ENCODE measurements at places on chromosomes 7 and 10.
A peak's percentile ranks its signal among the peaks of the same experiment; 100 is the strongest.

DNA sequence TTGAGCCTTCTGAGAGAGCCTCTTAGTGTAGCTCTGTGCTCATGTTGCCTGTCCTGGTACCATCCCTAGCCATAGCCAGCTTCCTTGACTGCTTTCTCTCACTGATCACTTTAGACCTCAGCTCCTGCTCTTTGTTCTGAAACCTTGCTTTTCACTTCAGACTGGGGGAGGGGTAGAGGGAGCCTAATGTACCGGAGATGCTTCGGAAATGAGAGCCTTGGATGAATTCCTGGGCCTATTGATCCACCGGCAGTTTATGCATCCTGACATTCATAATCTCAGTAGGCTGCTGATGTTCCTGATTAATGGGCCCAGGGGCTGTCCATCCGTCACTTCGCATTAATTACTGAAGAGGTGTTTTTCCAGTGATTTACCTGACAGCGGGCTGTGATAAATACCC, 38.8 kb downstream of the R3HCC1L start:
- DNase-seq = no peak

DNA sequence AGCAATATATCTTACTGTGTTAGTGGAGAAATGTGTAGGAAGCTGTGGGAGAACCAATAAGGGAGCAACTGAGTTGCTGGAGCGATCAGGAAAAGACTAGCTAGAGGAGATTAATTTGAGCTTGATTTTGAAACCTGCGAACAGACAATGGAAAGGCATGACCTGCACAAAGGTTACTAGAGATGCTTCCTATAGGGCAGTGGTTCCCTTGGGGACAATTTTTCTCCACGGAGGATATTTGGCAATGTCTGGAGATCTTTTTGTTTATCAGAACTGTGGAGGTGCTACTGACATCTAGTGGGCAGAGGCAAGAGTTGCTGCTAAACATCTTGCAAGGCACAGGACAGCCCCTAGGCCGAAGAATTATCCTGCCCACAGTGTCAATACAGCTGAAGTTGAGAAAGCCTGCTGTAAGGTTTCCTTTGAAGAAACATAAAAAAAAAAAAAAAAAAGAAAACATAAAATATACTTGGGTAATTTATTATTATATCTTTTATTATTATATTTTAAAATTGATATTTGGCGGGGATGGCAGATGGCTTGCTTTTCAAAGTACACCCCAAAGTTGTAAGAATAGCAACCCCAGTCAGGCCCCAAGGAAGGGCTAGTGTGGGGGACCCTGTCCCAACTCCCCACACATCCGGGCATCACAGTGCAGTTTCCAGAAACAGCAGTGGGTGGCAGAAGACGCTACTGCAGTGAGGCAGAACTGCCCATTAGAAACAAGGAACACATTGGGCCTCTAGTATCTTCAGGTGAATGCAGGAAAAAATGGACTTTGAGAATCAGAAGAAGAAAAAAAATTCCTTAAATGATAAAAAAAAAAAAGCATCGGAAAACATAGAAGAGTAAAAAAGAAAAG, 481.6 kb downstream of the SH2D4B start:
- peak; percentile 40 for DNase-seq

DNA sequence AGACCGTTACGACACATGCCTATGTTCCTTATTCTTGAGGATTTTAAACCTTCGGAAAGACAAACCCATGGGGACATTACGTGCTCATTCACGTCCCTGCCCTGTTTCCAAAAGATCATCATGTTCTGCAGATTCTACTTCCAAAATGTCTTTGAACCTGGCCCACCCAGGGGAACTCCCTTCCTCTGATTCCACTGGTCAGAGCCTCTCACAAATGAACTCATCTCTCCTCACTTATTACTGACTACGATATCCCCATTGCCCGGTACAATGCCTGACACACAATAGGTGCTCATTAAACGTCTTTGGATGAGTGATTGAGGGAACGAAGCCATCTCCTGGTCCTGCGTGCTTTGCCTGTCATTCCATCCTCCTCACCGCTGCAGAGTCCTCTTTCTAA, 168.3 kb upstream of the RNF32 start:
- no peak for DNase-seq

- no peak for DNase-seq
These were observed 27.7 kb upstream of the PRKCQ start for GRCh38 chr10:6607778-6608177.

DNA sequence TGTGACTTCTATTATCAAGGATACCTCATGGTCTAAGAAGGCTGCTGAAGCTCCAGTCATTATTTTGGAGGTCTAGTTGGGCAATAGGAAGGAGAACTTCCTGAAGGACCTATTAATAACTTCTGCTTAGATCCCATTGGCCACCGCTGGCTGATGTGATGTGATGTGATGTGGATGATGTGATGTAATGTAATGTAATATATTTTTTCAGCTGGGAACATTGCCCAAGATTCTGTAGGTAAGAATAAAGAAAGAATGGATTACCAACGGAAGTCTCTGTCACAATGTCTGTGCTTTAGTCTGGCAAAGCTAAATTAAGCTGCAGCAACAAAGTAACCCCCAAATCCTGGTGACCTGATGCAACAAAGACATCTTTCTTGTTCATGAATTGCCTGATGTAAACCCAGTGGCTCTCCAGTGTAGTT, 233.7 kb downstream of the PTEN start:
- DNase-seq = no peak

- no peak for DNase-seq
These were observed 61.6 kb upstream of the BTRC start for GRCh38 chr10:101292194-101293006.

- no peak for DNase-seq
These were observed 71.6 kb downstream of the FBXL13 start for GRCh38 chr7:103003004-103003403.

DNA sequence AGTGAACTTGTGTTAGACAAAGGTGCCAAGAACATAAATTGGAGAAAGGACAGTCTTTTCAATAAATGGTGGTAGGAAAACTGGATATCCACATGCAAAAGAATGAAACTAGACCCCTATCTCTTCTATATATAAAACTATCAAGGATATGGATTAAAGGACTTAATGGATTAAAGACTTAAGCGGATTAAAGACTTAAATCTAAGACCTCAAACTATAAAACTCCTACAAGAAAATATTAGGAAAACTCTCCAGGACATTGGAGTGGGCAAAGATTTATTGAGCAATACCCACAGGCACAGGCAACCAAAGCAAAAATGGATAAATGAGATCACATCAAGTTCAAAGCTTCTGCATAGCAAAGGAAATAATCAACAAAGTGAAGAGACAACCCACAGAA, 242.9 kb upstream of the MEOX2 start:
- DNase-seq = no peak

GRCh38 chr7:106813705-106814305, 51.3 kb upstream of the PIK3CG start:
- no peak for DNase-seq

GRCh38 chr7:138032770-138033169, 30.9 kb upstream of the CREB3L2 start:
- DNase-seq = no peak

DNA sequence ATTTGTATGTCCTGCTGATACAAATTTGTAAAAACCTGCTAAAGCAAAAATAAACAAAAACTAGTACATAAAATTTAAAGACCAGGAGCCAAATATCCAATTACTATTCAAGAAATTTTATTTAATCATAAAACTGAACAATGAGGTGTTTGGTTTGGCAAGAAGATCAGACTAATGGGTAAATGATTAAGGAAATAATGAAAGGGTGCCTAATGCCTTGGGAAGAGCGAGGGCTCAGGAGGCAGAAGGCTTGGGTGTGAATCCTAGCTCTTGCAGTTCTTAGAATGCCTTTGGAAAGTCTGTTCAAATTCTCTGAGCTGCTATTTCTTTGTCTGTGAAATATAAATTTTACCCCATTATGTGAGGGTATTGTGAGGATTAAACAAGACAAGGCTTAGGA, 32.4 kb downstream of the NAPEPLD start:
- no peak for DNase-seq

- DNase-seq = no peak
These were observed 147.3 kb downstream of the NRCAM start for GRCh38 chr7:108308903-108309302.

GRCh38 chr7:126589068-126589684, 663.6 kb downstream of the GRM8 start:
- no peak for DNase-seq

- no peak for DNase-seq
These were observed 81.4 kb upstream of the LAMB4 start for GRCh38 chr7:108211382-108212201.

DNA sequence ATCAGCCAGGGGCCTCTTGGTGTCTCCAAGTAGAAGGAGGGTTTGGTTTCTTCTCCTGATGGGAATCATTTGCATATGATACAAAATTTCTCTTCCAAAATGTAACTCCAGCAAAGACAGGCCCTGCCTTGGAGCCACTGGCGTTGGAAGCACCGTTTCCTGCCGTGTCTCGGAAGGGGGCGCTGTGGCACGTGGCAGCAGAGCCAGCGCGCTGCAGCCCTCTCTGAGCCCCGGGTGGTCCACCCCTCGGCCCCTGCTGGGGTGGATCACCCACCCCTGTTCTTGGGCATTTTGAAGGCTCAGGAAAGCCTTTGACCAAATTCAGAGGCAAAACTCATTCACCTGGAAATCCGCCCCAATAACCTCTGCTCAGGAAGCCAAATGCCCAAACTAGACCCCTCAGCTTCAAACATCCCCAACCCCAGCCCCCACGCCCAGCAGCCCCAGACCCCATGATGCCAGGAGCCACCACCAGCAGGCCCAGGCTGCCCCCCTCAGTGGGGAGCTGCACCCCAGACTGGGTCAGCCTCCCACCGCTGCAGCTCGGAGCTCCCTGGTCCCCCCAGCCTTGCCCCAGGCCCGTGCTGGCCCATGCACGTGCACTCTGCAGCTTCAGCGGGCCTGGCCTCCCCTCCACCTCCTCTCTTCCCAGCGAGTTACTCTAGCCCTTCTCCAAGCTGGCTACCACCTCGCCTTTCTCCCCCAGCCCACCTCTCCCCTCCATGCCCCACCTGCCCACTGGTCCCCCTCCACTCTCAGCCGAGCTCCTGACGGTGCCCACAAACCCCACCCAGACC, 29.5 kb upstream of the ELFN1 start:
- no peak for DNase-seq

DNA sequence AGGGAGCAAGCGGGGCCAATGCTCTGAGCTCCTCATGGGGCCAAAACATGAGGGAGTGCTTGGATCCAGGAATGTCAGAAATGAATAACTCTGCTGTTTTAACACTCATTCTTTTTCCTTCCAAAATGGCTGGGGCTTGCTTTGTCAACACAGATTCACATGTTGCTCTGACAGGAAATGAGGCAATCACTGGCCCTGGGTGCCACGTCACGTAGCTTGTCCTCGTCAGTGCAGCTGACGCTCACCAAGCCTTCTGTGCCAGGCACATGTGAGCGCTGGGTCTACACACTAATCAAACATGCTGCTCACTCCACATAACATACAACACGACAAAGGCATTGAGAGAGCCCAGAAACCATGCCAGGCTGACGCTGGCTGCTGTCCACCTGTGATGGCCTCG, 198.9 kb downstream of the WDR37 start:
- no peak for DNase-seq

GRCh38 chr7:82506702-82507101, 63.1 kb upstream of the CACNA2D1 start:
- no peak for DNase-seq

- DNase-seq = no peak
These were observed 227.1 kb downstream of the AGMO start for GRCh38 chr7:15334536-15335263.

DNA sequence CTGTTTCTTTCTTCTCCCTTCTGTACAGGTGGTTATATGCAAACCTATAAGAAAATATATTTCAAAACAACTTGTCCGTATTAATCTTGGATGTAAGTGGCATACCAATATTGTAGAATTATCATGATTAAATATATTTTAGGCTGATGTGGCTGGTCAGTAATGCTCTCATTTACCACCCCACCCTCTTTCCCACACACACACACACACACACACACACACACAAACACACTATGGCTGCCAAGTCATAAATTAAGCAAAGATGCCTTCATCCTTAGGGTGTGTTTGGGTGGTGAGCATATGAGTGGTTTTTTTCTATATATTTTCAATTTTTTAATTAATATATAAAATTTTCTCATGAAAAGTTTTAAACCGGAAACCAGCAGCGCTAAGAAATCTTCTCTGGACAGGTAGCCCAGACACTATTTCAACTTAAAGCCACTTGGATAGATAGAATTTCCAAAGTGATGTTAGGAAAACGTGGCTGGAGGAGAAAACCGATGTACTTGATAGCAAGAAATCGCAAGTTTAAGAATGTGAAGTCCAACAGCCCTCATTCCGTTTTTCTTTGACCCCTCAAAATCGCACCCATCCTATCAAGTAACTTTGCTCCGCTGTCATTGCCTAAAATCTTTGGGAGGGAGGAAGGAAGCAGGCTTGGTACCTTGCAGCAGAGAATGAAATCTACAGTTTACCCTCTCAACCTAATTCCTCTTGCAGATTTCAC, 171.7 kb downstream of the FAM107B start:
- DNase-seq = no peak

GRCh38 chr7:136891850-136892249, 23.4 kb downstream of the CHRM2 start:
- no peak for DNase-seq

GRCh38 chr7:130141161-130141883, 63.9 kb downstream of the TMEM209 start:
- peak; percentile 82 for DNase-seq

GRCh38 chr10:95982200-95982599, 61.2 kb upstream of the CCNJ start:
- DNase-seq = no peak

GRCh38 chr7:21469894-21470293, 42.0 kb downstream of the SP4 start:
- no peak for DNase-seq

GRCh38 chr7:99827040-99827778, 604 bp upstream of the CYP3A43 start:
- DNase-seq = no peak

DNA sequence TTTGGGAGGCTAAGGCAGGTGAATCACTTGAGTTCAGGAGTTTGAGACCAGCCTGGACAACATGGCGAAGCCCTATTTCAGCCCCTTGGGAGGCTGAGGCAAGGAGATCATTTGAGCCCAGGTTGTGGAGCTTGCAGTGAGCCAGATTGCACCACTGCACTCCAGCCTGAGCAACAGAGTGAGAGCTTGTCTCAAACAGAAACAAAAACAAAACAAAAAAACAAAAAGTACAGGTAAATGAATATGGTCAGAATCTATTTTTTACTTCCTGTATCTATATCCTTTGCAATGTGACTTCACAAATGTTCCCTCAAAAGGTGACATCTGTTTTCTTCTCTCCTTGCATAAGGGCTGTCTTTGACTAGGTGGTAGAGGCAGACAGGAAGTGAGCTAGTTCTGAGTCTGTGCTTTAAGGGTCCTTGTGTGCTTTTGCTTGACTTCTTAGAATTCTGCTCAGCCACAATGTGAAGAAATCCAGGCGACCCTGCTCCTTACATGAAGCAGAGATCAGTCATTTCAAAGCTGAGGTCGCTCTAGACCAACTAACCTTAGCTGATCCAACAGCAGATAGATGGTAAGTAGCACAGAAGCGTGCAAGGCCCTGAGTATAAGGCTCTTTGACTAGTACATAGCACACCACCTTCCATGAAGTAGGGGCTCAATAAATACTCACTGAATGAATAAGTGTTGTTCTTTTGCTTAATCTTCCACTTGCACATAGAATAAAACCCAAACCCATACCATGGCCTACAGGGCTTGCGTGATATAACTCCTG, 423.2 kb upstream of the PCDH15 start:
- DNase-seq = no peak

GRCh38 chr7:83347945-83348444, 185.3 kb upstream of the PCLO start:
- no peak for DNase-seq

GRCh38 chr7:70919481-70920073, 212.4 kb upstream of the GALNT17 start:
- no peak for DNase-seq
